Activated naive CD4-positive, alpha-beta T cell treated with anti-CD3 and anti-CD28 coated beads, Interleukin-2, amount 50 U/mL, for 16 hours (primary cell): ENCODE measurements at places on chromosomes 16 and 17.

- DNase-seq: no peak
These were observed 198.4 kb upstream of the TBX2 start for GRCh38 chr17:61201211-61201610.

DNA sequence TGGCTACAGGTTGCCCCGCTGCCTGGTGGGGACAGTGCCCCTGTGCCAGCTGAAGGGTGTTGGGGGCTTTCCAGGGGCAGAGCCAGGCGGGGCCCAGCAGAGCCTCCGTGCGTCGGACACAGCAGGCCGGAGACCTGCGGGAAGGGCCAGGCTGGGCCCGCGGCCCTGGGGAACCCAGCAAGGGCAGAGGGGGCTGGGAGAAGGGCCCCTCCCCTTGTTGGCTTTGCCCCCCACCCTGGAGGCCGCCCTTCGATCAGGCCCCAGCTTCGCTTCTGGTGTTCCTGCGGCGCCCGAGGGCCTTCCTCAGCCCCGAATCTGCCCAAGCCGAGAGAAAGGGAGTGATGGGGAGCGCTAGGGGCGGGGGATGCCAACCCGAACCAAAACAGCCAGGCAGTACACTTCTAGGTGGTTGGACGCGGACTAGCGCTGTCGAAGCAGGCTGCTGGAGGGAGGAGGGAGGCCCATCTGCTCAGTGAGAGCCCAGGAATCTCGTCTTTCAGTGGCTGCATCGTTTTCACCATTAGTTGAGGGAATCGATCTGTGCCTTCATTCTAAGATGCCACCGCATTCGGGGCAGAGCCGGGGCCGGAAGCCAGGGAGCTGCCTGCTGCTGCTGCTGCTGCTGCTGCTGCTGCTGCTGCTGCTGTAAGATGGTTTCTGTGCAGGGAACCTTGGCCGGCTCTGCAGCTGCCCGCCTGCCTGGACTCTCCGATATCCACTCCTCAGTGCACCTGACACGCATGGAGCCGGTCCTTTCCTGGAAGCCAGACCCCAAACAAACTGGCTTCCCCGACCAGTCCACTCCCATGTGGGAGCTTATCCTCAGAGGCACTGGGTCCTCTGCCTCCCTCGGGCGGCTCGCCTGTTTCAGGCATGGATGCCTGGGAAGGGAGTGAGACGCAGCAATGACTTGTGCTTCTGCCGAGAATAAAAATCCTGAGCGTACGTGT, 1.7 kb downstream of the JPH3 start:
- no peak for DNase-seq

GRCh38 chr17:77451894-77452852, 311.4 kb downstream of the SEC14L1 start:
- DNase-seq: no peak

GRCh38 chr17:22464041-22464440, 771.7 kb downstream of the KCNJ18 start:
- DNase-seq: no peak

- no peak for DNase-seq
These were observed 47.9 kb downstream of the MAPT start for GRCh38 chr17:45942284-45942683.

GRCh38 chr17:70298929-70299531, 129.7 kb downstream of the KCNJ2 start:
- DNase-seq: no peak

GRCh38 chr16:57600952-57601580, 27.4 kb upstream of the ADGRG1 start:
- no peak for DNase-seq

- no peak for DNase-seq
These were observed 23.8 kb upstream of the CRYM start for GRCh38 chr16:21301895-21302291.

DNA sequence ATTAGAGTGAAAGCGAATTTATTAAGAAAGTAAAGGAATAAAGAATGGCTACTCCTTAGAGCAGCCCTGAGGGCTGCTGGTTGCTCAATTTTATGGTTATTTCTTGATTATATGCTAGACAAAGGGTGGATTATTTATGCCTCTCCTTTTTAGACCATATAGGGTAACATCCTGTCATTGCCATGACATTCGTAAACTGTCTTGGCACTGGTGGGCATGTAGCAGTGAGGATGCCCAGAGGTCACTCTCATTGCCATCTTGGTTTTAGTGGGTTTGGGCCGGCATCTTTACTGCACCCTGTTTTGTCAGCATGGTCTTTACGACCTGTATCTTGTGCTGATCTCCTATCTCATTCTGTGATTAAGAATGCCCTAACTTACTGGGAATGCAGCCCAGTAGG, 58.2 kb downstream of the TANC2 start:
- no peak for DNase-seq

DNA sequence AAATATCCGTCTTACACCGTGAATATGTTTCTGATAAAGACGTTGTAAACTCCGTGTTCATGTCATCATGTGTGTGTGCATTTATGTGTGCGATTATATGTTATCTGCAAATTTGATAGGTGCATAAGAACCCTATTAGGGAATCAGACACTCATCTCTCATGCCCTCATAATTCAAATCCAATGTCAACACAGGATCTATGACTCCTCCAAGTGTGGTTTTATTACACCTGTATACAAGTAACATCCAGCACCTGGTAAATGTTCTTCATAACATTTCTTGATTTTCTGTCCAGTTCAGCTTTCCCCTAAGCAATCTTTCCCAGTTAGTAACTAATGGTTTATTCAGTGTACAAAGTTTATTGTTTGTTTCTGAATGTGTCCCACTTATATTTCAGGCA, 681.9 kb downstream of the CDH11 start:
- no peak for DNase-seq

GRCh38 chr17:909642-910323, 69.8 kb downstream of the NXN start:
- no peak for DNase-seq

GRCh38 chr17:76241204-76241538, 878 bp upstream of the RNF157 start:
- no peak for DNase-seq

GRCh38 chr16:23597003-23597756, 1.1 kb upstream of the NDUFAB1 start:
- no peak for DNase-seq

DNA sequence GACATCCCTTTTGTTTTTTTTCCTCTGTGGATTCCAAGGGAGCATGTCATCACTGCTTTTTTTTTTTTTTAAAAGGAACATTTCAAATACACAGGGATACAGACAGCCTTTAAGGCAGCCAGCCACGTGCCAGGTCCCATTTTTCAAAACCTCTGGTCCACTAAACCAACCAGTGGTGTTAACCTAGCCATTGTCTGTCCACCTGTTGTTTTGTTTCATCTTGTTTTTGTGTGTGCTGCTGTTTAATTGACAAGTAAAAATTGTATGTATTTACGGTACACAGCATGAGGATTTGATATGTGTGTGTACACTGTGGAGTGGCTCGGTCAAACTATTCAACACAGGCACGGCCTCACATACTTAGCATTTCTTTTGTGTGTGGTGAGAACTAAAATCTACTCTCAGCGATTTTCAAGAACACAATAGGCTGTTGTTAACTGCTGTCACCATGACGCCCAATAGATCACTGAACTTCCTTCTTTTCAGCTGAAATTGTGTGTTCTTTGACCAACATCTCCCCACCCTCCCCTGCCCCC, 19.2 kb downstream of the TMEM114 start:
- no peak for DNase-seq

GRCh38 chr17:45093444-45094110, 32.5 kb downstream of the NMT1 start:
- DNase-seq: no peak

- no peak for DNase-seq
These were observed 1140.2 kb downstream of the CDH11 start for GRCh38 chr16:63981639-63982038.

DNA sequence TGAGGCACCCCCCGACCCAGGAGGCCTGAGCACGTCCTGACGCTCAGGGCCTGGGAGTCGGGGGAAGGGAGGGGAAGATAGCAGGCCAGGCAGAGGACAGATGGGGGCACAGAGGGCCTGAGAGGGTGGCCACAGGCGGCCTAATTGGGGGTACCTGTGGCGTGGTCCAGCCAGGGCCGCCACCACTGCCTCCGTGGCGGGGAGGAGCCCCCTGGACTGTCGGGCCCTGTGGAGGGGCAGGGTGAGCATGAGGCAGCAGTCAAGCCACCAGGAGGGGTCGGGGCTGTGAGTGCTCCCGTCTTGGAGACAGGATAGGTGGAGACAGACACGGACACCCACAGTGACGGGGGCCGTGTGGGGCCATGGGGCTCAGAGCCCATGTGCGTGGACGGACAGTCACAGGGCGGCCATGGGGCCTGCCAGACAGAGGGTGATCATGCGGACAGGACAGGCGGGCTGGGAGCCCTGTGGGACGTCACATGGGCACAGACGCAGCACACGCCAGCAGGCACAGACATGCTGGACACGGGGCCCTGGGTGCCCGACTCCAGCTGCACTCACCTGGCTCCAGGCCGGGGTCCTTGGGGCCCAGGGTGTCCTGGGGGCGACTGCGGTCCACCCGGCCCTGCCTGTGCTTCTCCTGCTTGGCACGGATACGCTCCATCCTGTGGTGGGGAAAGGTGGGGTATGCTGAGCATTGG, 18.7 kb downstream of the CTU2 start:
- no peak for DNase-seq

DNA sequence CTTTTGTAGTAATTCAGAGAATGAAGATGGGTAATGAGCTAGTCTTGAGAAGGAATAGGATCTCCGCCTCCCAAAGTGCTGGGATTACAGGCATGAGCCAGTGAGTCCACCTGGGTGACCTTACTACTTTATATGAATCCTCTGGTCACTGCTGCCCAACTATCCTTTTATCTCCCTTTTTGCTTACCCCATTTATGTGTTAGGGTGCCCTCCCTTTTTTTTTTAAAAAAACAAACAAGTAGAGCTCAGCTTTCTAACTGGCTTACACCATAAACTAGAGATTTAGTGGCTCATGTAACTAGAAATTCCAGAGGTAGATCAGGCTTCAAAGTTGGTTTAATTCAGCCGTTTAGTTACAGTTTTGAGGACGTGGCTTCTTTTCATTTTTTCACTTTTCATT, 15.6 kb downstream of the USP10 start:
- no peak for DNase-seq

DNA sequence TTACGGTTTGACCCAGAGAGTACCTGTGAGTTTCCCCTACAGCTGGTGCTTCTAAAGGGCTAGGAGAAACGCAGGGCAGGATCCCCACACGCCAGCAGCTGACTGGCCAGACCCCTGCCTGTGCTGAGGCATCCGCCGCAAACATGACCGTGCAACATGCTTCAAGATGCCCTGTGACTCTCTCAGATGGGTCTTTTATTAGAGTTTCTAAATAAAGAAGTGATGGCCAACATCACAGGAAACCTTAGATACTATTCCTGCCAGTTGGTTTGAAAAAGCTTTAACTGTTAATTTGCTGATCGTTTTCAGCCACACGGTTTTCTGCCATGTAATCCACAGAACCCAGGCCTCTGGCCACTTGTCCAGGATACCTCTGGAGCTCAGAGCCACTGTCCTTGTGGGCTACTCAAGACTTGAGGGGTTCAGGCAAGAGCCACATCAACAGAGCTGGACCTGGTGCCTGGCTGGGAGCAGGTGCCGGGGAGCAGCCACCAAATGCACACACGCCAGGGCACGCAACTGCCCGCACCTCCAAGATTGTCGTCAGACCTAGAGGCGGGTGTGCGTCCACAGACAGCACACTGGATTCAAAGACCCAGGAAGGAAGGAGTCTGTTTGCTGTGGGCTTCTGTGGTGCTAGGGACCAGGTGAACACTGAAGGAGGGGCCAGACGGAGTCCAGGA, 118.4 kb downstream of the ZNF778 start:
- DNase-seq: no peak

GRCh38 chr16:67529582-67530012, 968 bp downstream of the RIPOR1 start:
- DNase-seq: no peak

DNA sequence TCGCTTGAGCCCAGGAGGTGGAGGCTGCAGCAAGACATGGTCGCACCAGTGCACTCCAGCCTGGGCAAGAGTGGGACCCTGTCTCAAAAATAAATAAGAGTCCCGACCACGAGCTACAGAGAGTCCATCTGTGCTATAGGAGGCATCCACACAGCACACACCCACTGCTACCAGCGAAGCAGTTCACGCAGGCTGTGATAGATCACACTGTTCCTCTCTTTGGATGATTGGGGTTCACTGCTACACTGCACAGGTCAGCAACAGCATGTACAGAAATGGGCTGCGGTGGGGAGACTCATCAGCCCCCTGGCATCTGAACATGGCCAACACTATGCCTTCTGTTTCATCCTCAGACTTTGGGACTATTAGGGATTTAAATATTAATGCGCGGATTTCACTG, 33.8 kb downstream of the PMM2 start:
- DNase-seq: no peak

DNA sequence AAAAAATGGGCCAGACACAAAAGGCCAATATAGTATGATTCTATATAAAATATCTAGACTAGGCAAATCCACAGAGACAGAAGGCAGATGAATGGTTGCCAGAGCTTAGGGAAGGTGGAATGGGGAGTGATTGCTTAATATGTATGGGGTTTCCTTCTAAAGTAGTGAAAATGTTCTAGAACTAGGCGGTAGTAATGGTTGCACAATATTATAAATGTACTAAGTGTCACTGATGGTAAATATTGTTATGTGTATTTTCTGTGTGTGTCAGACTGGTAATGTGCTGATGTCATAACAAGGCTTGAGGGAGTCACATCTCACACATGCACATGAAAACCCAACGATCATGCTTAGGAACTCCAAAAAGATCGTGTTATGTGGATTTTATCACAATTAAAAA, 106.9 kb upstream of the SIAH1 start:
- no peak for DNase-seq

DNA sequence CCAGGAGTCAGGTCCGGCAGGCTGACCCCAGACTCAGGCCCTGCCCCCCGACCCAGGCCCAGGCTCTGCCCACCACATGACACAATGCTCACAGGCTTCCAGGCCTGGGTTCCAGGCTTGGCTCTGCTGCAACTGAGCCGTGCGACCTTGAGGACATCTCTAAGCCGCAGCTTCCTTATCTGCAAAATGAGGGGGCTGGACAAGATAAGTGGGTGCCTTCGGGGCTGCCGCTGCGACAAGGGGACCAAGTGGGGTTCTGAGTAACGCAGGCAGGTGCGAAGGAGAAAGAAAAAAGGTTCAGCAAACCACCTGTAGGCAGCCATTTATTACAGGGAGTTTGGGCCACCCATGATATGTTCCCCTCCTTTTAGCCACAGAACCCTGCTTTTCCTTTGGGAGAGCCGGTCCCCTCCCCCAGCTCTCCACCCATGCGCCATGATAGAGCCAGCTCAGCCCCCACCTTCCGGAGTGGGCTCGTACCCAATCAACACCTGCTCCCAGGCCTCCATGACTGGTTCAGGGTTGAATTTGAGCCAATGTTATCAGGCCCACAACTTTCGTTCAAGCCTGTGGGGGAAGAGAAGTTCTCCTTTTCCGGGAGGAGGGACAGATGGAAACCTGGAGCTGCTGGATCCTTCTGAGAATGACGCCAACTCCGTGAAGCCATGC, 38.2 kb downstream of the RTN4RL1 start:
- DNase-seq: no peak

GRCh38 chr17:2157081-2157480, 102.2 kb downstream of the HIC1 start:
- DNase-seq: no peak
